Aorta (tissue), 5 donors: ENCODE measurements at places on chromosomes 12 and 14. TPM values are rescaled to one million over a fixed set of nuclear protein-coding genes. Genes with fewer than 3 reads are reported as not detected.

GRCh38 chr12:62683776-62684569, 217.3 kb downstream of the MON2 start:
- peak overlapping the region; percentile 80 for H3K27ac ChIP-seq
- H3K4me3 ChIP-seq, result no peak overlapping the region
- DNase-seq, result peak; percentile 83
- no peaks in the 10 kb centered on the region for H3K36me3 ChIP-seq
- no peaks in the 10 kb centered on the region for H3K27me3 ChIP-seq

GRCh38 chr14:81519200-81520011, 14.2 kb downstream of the SEL1L start:
- no peaks in the 10 kb centered on the region for H3K4me1 ChIP-seq
- peaks cover 2% of the 10 kb centered on the region for H3K36me3 ChIP-seq
- H3K27me3 ChIP-seq, result no peaks in the 10 kb centered on the region

DNA sequence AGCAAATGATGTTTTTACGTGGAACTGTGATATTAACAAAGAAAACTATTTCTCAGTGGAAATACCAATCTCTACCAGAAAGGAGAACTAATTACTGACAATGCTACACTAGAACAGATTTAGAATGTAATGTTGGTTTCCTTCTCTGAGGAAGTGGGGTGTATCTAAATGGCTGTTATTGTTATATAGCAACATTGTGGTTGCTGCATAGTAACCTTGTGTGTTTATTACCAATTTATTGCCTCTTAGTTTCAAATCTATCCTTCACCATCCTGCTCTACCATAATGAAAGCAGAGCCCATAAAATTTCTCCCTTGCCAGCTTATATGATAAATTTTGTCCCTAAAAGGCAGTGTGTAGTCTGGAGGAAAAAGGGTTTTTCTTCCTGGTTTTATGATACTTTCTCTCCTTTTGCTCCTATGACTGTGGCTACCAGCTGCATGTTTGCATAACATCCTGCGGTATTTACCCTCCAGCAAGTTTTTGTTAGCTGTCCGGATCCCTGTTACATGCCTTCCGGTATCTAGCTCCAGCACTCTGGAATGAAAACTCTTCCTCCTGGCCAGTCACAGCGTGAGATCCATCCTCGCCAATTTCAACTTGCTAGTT, 5.7 kb upstream of the KLRK1 start:
- no peak for DNase-seq
- no peak overlapping the region for H3K4me3 ChIP-seq
- no peaks in the 10 kb centered on the region for H3K27me3 ChIP-seq
- no peaks in the 10 kb centered on the region for H3K4me1 ChIP-seq
- no peak overlapping the region for H3K27ac ChIP-seq

DNA sequence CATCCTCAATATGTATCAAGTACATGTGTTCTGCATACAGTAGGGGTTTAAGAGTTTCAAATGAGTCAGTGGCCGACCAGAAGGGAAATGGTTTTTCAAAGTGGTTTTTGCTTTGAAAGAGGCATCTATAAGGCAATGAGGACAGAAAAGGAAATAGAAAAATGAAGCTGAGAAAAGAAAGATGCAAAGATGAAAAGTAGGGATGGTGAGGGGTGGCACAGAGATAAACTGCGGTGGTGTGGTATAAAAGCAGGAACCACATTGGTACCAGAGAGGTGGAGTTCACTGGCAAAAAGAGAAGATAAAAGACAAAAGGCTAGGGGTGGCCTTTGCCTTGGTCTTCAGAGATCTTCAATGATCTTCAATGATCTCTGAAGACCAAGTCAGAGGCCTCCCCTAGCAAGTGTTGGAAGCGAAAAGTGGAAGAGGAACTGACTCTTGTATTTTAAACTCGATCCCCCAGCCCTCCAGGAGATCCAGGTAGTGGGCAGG, 144.0 kb upstream of the KRR1 start:
- H3K27me3 ChIP-seq, result no peaks in the 10 kb centered on the region
- H3K36me3 ChIP-seq, result no peaks in the 10 kb centered on the region
- DNase-seq, result no peak
- no peak overlapping the region for H3K27ac ChIP-seq
- H3K4me1 ChIP-seq, result peaks cover 2% of the 10 kb centered on the region

DNA sequence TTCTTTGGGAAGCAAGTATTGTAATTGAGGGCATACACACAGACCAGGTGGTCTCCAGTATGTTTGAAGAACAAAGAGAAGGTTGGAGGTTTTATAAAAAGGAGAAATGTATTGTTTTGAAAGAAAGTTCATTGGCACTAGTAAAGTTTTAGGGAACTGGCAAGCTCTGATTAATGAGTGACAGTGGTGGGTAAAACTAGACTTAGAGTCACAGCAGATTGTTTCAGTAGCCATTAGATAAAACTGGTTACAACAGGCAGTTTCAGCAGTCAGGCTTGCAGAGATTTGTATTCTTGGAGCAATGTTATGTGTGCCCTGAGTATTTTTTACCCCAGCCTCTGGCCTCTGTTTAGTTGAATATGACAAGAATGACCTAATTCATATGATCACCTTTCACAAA, 49.1 kb upstream of the ARID2 start:
- no peak for DNase-seq
- H3K4me3 ChIP-seq, result no peak overlapping the region
- H3K27ac ChIP-seq, result no peak overlapping the region
- H3K4me1 ChIP-seq, result no peaks in the 10 kb centered on the region
- peaks cover 2% of the 10 kb centered on the region for H3K27me3 ChIP-seq

HOXC10 gene
- 32.0 TPM for total RNA-seq

ANO2 gene
- total RNA-seq, result 27.8 TPM

DNA sequence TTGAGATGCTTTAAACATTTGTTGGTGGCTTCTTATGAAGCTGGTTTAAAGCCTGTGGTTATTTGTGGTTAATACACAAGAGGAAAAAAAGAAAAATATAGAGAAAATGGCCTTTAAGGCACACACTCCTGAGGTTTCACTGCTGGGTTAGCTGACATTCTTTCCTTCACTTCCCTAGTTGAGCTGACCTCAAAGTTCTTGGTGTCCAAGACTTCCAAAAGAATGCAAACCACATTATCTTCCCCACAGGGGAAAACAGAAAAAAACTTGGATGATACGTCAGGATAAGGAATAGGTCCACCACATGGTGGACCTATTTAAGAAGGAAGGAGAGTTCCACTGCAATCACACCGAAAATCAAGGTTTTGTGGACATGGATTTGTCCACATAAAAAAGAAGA, 94.3 kb downstream of the SLC25A21 start:
- no peaks in the 10 kb centered on the region for H3K27me3 ChIP-seq
- no peak overlapping the region for H3K27ac ChIP-seq
- H3K36me3 ChIP-seq, result no peaks in the 10 kb centered on the region
- no peak for DNase-seq
- H3K4me3 ChIP-seq, result no peak overlapping the region

DNA sequence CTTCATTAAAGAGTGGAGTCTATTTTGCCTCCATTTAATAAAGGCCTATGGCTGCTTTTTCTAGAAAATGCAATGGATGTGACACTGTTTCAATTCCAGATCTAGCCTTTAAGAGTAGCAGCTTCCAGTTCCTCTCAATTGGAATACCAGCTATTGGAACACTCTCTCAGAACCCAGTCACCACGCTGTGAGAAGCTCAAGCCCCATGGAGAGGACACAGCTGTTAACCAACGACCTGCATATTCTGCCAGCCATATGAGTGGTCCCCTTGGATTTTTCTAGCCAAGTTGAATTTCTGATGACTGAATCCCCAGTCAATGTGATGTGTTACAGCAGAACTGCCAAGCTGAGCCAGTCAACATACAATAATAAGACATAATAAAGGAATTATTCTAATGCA, 131.8 kb downstream of the TMTC3 start:
- H3K4me3 ChIP-seq, result no peak overlapping the region
- H3K27ac ChIP-seq, result no peak overlapping the region
- no peaks in the 10 kb centered on the region for H3K36me3 ChIP-seq
- H3K27me3 ChIP-seq, result peaks cover 1% of the 10 kb centered on the region

DNA sequence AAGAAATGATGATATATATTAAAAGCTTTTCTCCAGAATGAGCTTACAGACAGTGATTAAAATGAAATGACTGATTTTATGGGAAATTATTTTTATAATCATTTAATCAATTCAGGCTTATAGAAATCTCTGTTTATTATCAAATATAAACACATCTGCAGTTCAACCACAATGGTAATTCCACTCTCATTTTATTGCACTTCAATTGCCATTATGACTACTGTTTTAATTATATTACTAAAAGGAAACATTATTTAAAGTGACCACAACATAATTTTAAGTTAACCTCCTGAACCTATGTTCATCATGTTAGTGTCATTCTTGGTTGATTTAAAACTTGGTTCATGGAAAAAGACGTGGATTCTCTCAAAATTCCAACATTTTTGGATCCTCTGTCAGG, 536.3 kb downstream of the SLC6A15 start:
- no peaks in the 10 kb centered on the region for H3K36me3 ChIP-seq
- no peak overlapping the region for H3K27ac ChIP-seq
- no peaks in the 10 kb centered on the region for H3K4me1 ChIP-seq
- H3K27me3 ChIP-seq, result no peaks in the 10 kb centered on the region
- no peak for DNase-seq

DNA sequence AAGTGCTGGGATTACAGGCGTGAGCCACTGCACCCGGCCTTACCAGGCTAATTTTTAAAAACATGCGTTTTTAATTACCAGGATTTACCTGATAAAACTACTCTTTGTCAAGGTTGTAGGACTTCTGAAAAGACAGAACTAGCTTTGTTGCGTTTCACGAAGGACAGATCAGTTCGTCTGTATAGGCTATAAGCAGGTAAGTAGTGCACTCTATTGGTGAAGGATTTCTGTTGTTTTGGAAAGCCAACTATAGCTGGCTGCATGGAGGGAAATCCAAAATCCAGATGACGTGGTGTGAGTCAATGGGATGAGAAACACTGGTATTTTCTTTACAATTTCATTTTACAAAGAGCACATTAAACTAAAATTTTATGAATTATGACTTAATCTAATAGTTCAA, 14.6 kb downstream of the GNPNAT1 start:
- no peak overlapping the region for H3K27ac ChIP-seq
- no peaks in the 10 kb centered on the region for H3K27me3 ChIP-seq
- DNase-seq, result no peak
- H3K4me3 ChIP-seq, result no peak overlapping the region

KCNK13 gene
- total RNA-seq, result 1.3 TPM

CARMIL3 gene
- 0.24 TPM for total RNA-seq

DNA sequence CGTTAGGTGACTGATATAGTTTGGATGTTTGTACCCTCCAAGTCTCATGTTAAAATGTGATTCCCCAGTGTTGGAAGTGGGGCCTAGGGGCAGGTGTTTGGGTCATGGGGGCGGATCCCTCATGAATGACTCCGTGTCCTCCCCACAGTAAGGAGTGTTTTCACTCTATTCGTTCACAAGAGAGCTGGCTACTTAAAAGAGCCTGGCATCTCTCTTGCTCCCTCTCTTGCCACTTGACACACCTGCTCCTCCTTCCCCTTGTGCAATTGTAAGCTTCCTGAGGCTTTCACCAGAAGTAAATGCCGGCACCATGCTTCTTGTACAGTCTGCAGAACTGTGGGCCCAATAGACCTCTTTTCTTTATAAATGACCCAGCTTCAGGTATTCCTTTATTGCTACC, 2.6 kb downstream of the IFI27L2 start:
- no peaks in the 10 kb centered on the region for H3K36me3 ChIP-seq
- H3K4me3 ChIP-seq, result no peak overlapping the region
- no peaks in the 10 kb centered on the region for H3K4me1 ChIP-seq
- no peak overlapping the region for H3K27ac ChIP-seq

KERA gene
- total RNA-seq, result not detected

DNA sequence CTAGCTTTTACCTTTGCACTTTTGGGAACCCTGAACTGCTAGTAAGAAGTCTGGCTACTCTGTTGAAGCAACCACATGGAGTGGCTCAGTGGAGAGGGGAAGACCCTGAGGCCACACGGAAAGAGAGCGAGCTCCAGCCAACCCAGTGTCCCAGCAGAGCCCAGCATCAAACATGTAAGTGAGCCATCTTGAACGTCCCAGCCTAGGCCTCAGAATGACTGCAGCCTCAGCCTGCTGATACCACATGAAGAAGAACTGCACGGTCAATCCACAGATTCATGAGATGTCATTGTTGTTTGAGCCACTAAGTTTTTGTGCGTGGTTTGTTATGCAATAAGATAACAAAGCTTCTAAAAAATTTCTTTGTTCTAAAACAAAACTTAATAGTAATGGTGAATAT, 40.2 kb downstream of the TFCP2 start:
- DNase-seq, result no peak
- no peaks in the 10 kb centered on the region for H3K27me3 ChIP-seq
- no peak overlapping the region for H3K27ac ChIP-seq
- H3K36me3 ChIP-seq, result no peaks in the 10 kb centered on the region
- no peaks in the 10 kb centered on the region for H3K4me1 ChIP-seq

GRCh38 chr14:34701808-34702207, 12.6 kb downstream of the CFL2 start:
- H3K4me3 ChIP-seq, result no peak overlapping the region
- no peaks in the 10 kb centered on the region for H3K36me3 ChIP-seq
- H3K27me3 ChIP-seq, result no peaks in the 10 kb centered on the region
- no peak overlapping the region for H3K27ac ChIP-seq

DNA sequence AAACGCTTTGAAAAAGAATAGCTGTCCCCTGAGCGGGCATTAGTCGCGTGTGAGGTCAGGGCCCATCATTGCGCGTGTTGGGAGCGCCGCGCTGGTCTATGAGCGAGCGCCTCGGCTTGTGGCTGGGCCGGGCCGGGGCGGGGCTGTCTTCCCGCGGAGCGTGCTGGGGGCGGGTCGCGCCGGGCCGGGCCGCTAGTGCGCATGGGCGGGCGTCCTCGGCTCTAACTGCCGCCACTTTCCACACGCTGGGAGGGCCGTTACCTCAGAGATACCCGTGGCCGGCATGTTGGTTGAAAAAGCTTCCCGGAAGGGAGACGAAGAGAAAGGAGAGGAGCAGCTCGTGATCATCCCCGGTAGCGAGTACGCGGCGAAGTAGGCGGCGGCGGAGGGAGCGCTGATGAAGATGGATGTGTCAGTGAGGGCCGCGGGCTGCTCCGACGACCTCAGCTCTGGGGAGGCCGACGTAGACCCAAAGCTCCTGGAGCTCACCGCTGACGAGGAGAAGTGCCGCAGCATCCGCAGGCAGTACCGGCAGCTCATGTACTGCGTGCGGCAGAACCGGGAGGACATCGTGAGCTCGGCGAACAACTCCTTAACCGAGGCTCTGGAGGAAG, at the start of gene EID3:
TSS of gene EID3 (plus strand) at position 202 of the 614 bp plus-strand sequence. CDS start at position 398, 196 bp downstream.
- peak; percentile 95 for DNase-seq
- no peaks in the 10 kb centered on the region for H3K36me3 ChIP-seq
- H3K4me3 ChIP-seq, result peak within 1 kb of the TSS; percentile 17
- H3K27me3 ChIP-seq, result no peaks in the 10 kb centered on the region
- peak within 1 kb of the TSS; percentile 79 for H3K27ac ChIP-seq

GRCh38 chr14:101110729-101111619, 207.5 kb upstream of the RTL1 start:
- H3K27ac ChIP-seq, result no peak overlapping the region
- no peak overlapping the region for H3K4me3 ChIP-seq
- no peaks in the 10 kb centered on the region for H3K27me3 ChIP-seq
- peak; percentile 65 for DNase-seq
- H3K4me1 ChIP-seq, result no peaks in the 10 kb centered on the region

CD163L1 gene
- total RNA-seq, result 10.2 TPM

- H3K27me3 ChIP-seq, result no peaks in the 10 kb centered on the region
- no peak overlapping the region for H3K4me3 ChIP-seq
- H3K4me1 ChIP-seq, result no peaks in the 10 kb centered on the region
- no peak for DNase-seq
- H3K36me3 ChIP-seq, result no peaks in the 10 kb centered on the region
Observed at GRCh38 chr12:124776125-124776513, 87.5 kb downstream of the SCARB1 start.

- no peak overlapping the region for H3K27ac ChIP-seq
- H3K27me3 ChIP-seq, result no peaks in the 10 kb centered on the region
- no peaks in the 10 kb centered on the region for H3K4me1 ChIP-seq
- DNase-seq, result no peak
- H3K4me3 ChIP-seq, result no peak overlapping the region
- no peaks in the 10 kb centered on the region for H3K36me3 ChIP-seq
Observed at GRCh38 chr12:40439771-40440492, 215.1 kb downstream of the LRRK2 start.

KIF26A gene
- total RNA-seq, result 4.6 TPM
